ENCODE measurements at places on chromosomes 13 and 19. TPM values are rescaled to one million over a fixed set of nuclear protein-coding genes. Genes with fewer than 3 reads are reported as not detected.

- H3K36me3 ChIP-seq, result no peaks in the 10 kb centered on the region
- no peaks in the 10 kb centered on the region for H3K27me3 ChIP-seq
- H3K4me3 ChIP-seq, result no peak overlapping the region
- H3K27ac ChIP-seq, result no peak overlapping the region
- H3K4me1 ChIP-seq, result no peaks in the 10 kb centered on the region
Measured at GRCh38 chr19:2201473-2202148, 34.5 kb downstream of the PLEKHJ1 start.

- no peaks in the 10 kb centered on the region for H3K36me3 ChIP-seq
- H3K27me3 ChIP-seq, result no peaks in the 10 kb centered on the region
- H3K4me3 ChIP-seq, result no peak overlapping the region
- DNase-seq, result no peak
Measured at GRCh38 chr19:51861870-51862622, 25.7 kb downstream of the ZNF577 start.

Gene ZNF98
- total RNA-seq, result 3.8 TPM

Gene ACTMAP
- total RNA-seq, result not detected

Gene HSD17B14
- total RNA-seq, result 8.5 TPM

Gene RASAL3
- total RNA-seq, result 4.3 TPM

DNA sequence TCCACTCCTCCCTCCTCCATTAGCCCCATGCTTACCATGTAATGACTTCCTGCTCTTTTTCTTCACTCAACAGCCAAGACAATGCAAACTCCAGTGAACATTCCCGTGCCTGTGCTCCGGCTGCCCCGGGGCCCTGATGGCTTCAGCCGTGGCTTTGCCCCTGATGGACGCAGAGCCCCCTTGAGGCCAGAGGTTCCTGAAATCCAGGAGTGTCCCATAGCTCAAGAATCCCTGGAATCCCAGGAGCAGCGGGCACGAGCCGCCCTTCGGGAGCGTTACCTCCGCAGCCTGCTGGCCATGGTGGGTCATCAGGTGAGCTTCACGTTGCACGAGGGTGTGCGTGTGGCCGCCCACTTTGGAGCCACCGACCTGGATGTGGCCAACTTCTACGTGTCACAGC is 2.9 kb upstream of the PPP1R37 start:
- DNase-seq, result no peak
- H3K27me3 ChIP-seq, result no peaks in the 10 kb centered on the region
- H3K36me3 ChIP-seq, result no peaks in the 10 kb centered on the region
- peaks cover 9% of the 10 kb centered on the region for H3K4me1 ChIP-seq
- no peak overlapping the region for H3K27ac ChIP-seq

DNA sequence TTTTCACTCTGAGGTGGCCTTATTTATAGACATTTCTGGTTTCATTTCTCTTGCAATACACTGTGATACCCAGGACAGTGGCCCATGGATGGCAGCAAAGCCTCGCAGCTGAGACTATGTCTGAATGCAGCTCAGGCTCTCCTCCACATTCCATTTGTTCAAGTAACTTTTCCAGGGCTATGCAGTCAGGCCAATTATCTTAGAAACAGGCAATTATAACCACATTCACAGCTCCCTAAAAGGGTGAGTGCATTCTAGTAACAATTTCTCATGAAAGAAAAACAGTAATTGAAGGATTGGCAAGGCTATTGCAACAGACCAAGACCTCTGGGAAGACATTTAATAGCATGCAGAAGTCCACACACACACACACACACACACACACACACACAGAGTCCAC is 264.0 kb downstream of the TBC1D4 start:
- H3K36me3 ChIP-seq, result no peaks in the 10 kb centered on the region
- H3K27ac ChIP-seq, result no peak overlapping the region
- DNase-seq, result no peak
- no peak overlapping the region for H3K4me3 ChIP-seq
- peaks cover 6% of the 10 kb centered on the region for H3K4me1 ChIP-seq
- no peaks in the 10 kb centered on the region for H3K27me3 ChIP-seq

GRCh38 chr19:18500799-18501198 is 21.1 kb downstream of the ELL start:
- no peaks in the 10 kb centered on the region for H3K27me3 ChIP-seq
- H3K4me1 ChIP-seq, result no peaks in the 10 kb centered on the region
- H3K36me3 ChIP-seq, result no peaks in the 10 kb centered on the region
- H3K4me3 ChIP-seq, result no peak overlapping the region

DNA sequence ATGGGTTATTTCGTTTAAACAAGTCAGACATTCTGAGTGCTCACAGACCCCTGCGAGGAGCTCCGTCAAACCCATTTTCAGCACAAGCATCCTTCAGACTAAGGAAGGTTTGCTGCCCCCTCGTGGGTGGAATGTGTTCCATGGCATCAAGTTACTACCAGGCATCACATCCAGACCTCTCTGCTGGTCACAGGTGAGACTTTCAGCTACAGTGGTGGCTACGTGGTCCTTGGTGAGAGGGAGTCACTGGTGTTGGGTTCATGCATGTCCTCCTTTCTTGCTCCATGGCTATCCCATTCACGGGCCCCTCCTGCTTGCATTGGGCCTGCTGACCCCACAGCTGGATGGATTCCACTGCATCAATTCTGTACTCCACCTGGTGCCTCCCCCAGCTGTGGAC is 9.1 kb upstream of the LILRB5 start:
- H3K27ac ChIP-seq, result no peak overlapping the region
- no peaks in the 10 kb centered on the region for H3K27me3 ChIP-seq
- H3K4me3 ChIP-seq, result no peak overlapping the region
- DNase-seq, result peak; percentile 42
- H3K36me3 ChIP-seq, result no peaks in the 10 kb centered on the region

Gene OR10H3
- total RNA-seq, result not detected

GRCh38 chr13:89380101-89380500 is 1708.9 kb downstream of the SLITRK5 start:
- no peak overlapping the region for H3K27ac ChIP-seq
- H3K36me3 ChIP-seq, result no peaks in the 10 kb centered on the region
- DNase-seq, result no peak
- H3K4me1 ChIP-seq, result no peaks in the 10 kb centered on the region

GRCh38 chr19:19113040-19113626 is 25.1 kb downstream of the TMEM161A start:
- DNase-seq, result no peak
- H3K27ac ChIP-seq, result no peak overlapping the region
- H3K36me3 ChIP-seq, result no peaks in the 10 kb centered on the region
- H3K27me3 ChIP-seq, result no peaks in the 10 kb centered on the region
- no peaks in the 10 kb centered on the region for H3K4me1 ChIP-seq

DNA sequence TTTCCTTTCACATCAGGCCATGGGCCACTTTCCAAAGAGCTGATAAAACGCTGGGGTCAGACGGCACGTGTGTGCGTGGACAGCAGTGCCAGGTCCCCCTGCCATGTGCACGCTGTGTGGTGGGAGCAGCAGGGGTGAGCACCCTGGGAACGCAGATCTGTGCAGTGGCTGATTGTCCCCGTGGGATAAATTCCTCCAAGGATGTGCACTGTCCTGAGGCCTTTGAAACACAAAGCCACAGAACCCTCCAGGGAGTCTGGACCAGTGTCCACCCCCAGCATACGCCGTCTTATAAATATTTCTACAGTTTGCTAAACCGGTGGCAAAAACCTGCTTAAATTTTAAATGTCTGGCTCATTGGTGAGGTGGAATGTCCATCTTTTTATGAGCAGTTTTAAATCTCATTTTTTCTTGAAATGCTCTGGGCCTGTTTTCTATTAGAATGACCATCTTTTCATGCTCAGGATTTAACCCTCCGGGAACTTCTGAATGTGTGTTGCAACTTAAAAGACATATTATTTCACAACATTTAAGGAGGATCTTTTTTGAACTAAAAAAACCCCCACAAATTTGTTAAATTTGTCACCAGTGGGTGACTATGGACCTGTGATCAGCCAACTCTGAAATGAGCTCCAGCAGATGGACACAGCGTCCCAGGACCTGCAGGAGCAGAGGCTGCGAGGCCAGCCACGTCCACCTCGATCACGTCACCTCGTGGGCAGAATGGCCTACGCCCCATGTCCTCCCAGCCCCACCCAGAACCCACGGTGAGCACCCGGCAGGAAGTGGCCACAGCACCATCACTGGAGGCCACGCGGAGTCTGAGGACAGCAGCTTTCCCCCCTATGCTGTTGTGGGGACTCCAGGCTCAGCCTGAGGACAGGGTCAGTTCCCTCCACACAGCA is 68.6 kb downstream of the RASA3 start:
- peak overlapping the region; percentile 35 for H3K4me3 ChIP-seq
- DNase-seq, result peak; percentile 76
- peaks cover 17% of the 10 kb centered on the region for H3K4me1 ChIP-seq
- no peaks in the 10 kb centered on the region for H3K27me3 ChIP-seq

Gene ZIM2
- total RNA-seq, result not detected

Gene ZNF582
- total RNA-seq, result 9.2 TPM

- H3K27me3 ChIP-seq, result no peaks in the 10 kb centered on the region
- no peak overlapping the region for H3K27ac ChIP-seq
Measured at GRCh38 chr13:37158481-37158880, 53.0 kb upstream of the CSNK1A1L start.
